ENCODE measurements at places on chromosomes 4 and X. TPM values are rescaled to one million over a fixed set of nuclear protein-coding genes. Genes with fewer than 3 reads are reported as not detected.

DNA sequence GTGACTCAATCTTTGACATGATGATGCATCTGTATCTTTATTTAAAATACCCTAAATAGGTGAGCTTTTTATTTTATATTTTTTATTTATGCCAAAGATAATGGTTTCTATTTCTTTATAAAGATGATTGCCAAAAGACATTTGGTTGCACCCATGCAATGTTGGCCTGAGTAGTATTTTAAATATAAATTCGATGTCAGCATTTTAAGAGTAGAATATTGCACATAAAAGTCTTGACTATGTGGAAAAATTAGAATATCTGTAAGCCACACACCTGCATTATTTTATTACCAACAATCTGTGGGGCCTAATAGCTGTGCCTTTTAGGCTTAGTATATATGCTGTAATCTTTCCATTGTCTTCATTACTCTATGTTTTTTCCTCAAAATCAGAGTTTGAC, 91.4 kb downstream of the CPXCR1 start:
- DNase-seq: no peak

The GUCY1A1 gene
- 0.51 TPM for total RNA-seq

DNA sequence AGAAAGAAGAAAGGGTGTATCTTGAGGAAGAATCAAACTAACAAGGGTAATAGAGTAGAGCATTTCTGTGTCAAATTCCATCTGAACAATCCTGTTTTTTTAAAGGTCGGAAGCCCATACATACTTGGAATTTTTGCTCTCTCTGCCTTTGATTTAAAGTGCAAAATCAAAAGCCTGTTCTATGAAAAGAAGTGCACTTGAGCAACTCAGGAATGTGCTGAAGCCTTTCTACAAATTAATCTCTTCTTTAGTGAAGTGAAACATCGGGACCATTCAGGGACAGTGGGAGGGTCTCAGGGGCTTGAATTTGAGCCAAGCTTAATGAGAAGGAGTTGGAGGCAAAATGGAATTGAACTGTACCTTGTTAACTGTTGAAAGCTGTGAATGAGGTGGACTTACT, 1008.5 kb upstream of the LCORL start:
- DNase-seq: no peak

- no peak for DNase-seq
Measured at GRCh38 chr4:179353786-179354185, 1911.5 kb upstream of the AGA start.

DNA sequence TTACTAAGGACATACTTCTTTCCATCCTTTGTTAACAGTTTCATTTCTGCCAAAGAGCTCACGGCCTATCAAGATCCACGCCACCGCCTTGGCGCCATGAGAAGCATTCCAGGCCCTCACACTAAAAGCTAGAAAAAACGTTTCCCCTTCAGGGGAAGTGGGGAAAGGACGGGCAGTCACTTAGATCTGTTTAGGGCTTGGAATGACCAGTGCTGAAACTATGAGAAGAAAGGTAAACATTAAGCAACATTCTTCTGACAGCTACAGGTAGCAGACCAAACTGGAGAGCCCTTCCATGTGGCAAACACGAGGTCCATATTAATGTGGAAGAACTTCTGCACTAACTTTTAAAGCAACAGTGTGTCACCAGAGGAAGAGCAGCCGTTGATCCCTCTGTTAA, 146.7 kb downstream of the SH3KBP1 start:
- DNase-seq: no peak

DNA sequence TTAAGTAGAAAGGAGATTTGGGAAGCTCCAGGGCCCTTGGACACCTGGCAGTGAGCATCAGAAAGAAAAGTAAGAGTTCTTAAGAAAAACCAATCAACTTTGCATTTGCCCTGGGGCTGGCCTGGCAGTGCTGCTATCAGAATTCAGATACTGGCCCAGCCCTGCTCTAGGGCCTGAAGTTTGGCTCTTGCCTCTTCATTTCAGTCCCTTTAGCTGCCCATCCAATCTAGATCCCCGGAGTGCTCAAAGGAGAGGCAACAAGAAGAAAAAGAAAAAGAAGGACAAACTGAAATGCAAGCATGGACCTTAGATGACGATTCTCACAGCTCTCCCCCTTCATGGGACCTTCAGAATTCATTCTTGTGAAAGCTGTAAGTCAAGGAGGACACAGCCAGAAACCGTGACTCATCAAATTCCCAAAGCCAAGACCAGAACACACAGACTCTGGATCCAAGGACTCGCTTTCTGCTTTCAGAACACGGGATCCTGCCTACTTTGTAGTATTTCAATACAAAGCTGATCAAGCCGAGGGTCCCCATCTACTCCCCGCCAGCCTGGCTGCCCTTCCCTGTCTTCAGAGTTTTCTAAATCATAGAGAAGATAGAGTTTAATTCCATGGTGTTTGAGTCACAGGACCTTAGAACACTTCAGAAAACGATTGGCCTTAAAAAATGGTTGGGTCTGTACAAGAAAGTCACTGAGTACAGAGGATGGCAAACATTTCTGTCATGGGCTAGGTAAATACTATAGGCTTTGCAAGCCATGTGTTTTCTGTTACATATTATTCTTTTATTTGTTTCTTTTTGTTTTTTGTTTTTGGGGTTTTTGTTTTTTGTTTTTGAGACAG, 103.7 kb downstream of the RBM47 start:
- DNase-seq: no peak

DNA sequence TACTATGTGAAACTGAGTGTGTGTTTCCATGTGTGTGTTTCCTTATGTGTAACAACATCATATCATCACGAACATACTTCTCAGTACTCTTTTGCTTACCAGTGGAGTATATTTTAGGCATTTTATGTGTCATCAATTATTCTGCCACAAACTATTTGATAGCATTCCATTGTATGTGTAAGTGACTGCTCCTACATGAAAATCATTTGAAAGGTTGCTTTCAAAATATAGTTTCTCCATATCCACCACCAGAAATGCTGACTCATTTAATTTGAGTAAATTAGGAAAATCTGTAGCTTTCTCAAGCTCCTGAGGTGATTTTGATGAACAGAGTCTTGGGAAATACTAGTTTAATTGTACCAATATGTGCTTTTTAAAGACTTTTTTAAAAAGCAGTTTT, 376.2 kb downstream of the PCDH18 start:
- DNase-seq: no peak

The TBC1D19 gene
- 5.2 TPM for total RNA-seq
